ENCODE measurements at places on chromosomes 5 and 9. TPM values are rescaled to one million over a fixed set of nuclear protein-coding genes. Genes with fewer than 3 reads are reported as not detected.

The PTGS1 gene
- 20.3 TPM for total RNA-seq

The PCDHB3 gene
- 2.0 TPM for total RNA-seq

The SHC3 gene
- total RNA-seq: 6.9 TPM

The SLC27A6 gene
- total RNA-seq: 0.24 TPM

The PTPN3 gene
- total RNA-seq: 22.9 TPM

The FOXD4L6 gene
- not detected for total RNA-seq

The PCDHGA10 gene
- total RNA-seq: 11.4 TPM

The CDX1 gene
- not detected for total RNA-seq

The SRD5A1 gene
- total RNA-seq: 7.7 TPM

The SLC34A3 gene
- not detected for total RNA-seq

The NUTM2F gene
- not detected for total RNA-seq

The SPATA31E1 gene
- total RNA-seq: not detected

The ANKRD31 gene
- total RNA-seq: 0.16 TPM

The SSNA1 gene
- total RNA-seq: 30.5 TPM

The AMACR gene
- 11.4 TPM for total RNA-seq

The PIP5KL1 gene
- 3.0 TPM for total RNA-seq

The PDE8B gene
- total RNA-seq: 42.6 TPM

The BBLN gene
- total RNA-seq: 54.3 TPM

The HMGCS1 gene
- 41.9 TPM for total RNA-seq

The BARHL1 gene
- not detected for total RNA-seq

The HRCT1 gene
- 23.1 TPM for total RNA-seq

The IRX2 gene
- total RNA-seq: not detected

The PKD2L2 gene
- not detected for total RNA-seq

The GABRP gene
- total RNA-seq: 0.72 TPM

The CDC20B gene
- total RNA-seq: not detected

The SPARC gene
- total RNA-seq: 2,608 TPM

The SLC6A19 gene
- total RNA-seq: not detected

The NR4A3 gene
- 12.8 TPM for total RNA-seq

The OR1N1 gene
- not detected for total RNA-seq

The SHOC1 gene
- total RNA-seq: not detected

The TSLP gene
- total RNA-seq: 2.5 TPM

The TLX3 gene
- total RNA-seq: not detected

The ZBTB26 gene
- total RNA-seq: 5.8 TPM

The PLAA gene
- total RNA-seq: 23.5 TPM

The PRRX2 gene
- total RNA-seq: 68.8 TPM

The RANBP17 gene
- 13.6 TPM for total RNA-seq

The DND1 gene
- 0.84 TPM for total RNA-seq

The LTC4S gene
- 16.1 TPM for total RNA-seq

The ENDOG gene
- 14.1 TPM for total RNA-seq
